NCI-H510A treated with DMSO at 0.1 percent for 48 hours (cell line): ENCODE measurements at places on chromosomes 3 and 15.

GRCh38 chr3:66154444-66154861 is 66.3 kb upstream of the SLC25A26 start:
- DNase-seq = no peak

DNA sequence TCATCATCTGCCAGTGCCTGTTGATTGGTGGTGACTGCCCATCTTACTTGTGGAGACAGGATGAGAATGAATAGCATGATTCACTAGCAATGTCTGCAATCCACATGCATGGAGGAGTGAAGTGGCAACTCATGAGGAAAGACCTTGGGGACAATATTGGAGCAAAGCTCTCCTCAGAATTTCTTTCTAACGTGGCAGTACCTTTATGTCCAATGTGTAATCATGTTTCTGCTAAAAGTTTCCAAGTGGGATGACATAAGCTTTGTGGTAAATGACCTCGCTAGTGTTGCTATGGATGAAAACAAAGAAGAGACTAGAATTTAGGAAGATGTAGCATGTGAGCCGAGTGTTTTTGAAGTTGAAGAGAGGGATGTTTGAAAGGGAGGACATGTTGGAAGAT is 117.8 kb downstream of the CPNE4 start:
- DNase-seq = no peak

DNA sequence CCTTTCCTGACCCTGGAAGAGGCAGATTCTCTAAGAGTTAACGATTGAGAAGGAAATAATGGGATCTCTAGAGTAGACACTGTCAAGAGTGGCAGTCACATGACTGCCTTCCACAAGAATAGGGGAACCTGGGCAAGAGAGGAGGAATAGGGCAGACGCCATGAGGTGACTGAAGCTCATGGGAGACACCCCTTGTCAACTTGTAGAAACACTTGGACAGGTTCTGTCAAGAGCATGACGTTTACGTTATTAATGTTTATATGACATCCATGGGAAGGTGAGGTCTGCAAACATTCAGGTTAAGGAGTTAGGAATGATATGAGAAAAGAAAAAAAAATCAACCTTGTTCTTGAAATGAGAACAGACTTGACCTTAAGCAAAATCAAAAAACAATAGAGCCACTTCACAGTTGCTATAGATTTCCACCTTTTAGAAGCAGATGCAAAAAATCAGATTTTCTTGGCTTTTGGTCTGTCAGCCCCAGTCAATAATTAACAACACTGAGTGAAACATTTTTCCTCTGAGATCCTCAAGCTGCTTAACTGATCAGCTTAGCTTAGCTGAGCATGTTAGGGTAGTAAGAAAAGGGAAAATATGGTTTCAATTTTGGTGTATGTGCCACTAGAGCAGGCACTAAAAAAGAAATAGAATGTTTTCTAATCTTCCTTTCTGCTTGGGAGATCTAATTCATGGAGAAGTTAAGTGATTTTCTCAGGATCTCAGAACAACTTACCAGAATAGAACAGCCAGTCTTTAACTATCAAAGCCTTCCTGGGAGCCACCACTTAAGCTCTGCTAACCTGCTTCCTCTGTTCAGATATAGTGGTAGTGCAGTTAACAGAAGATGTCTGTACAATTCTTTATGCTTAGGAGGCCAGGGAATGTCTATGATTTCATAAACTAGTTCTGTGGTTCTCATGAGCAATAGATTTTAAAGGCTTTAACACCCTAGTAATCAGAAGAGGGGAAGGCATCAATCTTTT is 116.9 kb downstream of the B3GALNT1 start:
- DNase-seq = no peak

DNA sequence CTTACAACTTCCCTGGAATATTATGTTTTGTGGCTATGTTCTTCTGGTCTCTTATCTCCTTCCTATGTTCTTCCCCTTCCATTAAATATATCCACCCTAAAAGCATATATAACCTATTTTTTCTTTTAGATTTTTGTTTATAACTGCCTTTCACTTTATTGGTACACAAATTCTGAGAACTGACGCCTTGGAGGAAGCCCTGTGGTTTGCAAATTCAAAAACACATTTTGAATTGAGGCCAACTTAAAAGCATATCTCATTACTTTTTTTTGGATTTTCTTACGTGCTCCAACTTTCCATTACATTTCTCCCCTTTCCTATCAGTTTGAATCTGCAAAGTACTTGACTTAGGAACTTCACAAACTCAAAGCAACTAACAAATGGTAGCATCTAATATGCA is 15.3 kb upstream of the COLQ start:
- no peak for DNase-seq

DNA sequence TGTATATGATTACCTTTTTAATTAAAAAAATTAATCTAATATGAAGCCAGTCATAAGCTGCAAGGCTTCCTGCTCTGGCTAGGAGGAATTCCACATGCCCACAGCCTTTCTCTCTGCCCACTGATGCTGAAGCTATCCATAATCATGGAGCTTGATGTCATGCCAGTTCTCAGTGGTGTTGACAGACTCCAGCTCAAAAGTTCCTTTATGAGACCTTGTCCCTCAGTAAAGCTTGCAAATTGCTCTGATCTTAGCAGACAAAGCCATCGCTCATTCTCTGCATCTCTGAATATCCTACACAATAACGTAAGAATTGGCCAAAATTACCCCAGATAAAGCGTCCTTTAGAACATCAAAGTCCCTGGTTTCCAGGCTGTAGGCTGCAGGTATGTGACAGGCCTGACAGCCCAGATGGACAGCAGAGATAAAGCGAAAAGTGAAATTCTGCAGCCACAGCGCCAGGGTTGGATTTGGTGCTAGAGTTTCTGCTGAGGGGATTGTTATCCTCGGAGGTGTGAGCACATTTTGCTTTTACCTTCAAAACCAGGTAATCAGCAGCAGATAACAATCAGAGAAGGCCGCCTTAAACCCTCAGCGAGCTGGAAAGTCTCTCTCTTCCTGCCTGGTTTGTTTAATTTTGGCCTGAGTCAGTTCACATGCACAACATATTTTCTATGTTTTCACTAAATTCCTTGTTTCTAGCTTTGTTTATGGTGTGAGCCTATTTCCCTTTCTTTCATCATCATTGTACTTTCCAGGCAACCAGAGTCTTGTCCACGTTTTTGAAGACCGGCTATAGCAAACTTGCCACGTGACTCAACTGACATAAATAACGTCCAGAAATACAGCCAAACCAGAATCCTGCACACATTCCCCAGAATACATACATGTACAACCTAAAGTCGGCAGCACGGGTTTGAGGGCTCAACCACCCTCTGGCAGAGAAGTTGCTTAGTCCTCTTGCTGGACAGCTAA is 36.6 kb upstream of the ALDH1A3 start:
- DNase-seq = no peak

- no peak for DNase-seq
These were observed 18.8 kb upstream of the JMJD7 start for GRCh38 chr15:41809121-41809520.

- no peak for DNase-seq
These were observed 2.7 kb downstream of the FBN1 start for GRCh38 chr15:48642795-48643194.

DNA sequence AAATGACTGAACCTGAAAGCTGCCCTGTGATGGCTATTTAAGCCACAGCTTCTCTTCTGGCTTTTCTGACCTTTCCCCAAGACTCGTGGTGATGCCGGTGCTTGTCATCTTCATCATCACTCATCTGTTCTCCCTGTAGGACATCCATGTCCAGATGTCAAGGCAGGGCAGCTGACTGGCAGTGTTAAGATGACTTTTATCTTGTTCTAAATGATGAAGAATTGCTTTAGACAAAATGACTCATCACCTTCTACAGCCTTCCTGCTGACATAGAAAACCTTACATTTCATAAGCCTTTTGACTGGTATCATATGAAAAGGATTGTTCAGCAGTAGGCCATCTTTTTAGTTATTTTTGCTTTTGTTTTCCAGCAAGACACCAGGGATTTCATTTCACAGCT is 67.0 kb upstream of the GPR149 start:
- DNase-seq = no peak

DNA sequence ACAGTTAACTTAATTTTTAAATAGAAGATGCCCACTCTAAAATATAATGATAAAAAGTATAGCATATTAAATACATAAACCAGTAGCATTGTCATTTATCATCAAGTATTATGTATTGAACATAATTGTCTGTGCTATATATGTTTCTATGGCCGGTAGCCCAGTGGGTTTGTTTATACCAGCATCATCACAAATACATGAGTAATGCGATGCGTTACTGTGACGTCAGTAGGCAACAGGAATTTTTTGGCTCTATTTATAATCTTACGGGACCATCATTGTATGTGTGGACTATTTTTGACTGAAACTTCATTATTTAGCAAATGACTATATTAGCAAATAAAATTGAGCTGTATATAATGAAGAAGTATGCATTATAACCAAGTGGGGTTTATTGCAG is 82.1 kb downstream of the FLNB start:
- DNase-seq = no peak

GRCh38 chr3:41338276-41338675 is 139.0 kb downstream of the CTNNB1 start:
- no peak for DNase-seq

- DNase-seq = peak; percentile 48
These were observed 201.6 kb downstream of the KCNAB1 start for GRCh38 chr3:156321945-156322344.

DNA sequence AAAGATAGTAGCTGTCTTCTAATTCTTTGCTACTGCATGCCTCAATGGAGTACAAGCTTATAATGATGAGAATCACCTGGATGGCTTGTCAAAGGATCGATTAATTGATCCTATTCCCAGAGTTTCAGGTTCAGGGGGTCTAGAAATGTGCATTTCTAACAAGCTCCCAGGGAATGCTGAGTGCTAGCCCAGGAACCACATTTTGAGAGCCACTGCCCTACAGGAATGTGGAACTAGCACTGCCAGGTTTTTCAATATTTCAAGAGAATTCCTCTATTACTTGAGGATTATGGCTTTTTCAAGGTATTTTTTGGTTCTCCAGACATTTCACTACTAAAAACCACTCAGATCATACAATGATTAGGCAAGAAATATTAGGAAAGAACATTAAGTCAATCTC is 52.7 kb downstream of the RARB start:
- DNase-seq = no peak

DNA sequence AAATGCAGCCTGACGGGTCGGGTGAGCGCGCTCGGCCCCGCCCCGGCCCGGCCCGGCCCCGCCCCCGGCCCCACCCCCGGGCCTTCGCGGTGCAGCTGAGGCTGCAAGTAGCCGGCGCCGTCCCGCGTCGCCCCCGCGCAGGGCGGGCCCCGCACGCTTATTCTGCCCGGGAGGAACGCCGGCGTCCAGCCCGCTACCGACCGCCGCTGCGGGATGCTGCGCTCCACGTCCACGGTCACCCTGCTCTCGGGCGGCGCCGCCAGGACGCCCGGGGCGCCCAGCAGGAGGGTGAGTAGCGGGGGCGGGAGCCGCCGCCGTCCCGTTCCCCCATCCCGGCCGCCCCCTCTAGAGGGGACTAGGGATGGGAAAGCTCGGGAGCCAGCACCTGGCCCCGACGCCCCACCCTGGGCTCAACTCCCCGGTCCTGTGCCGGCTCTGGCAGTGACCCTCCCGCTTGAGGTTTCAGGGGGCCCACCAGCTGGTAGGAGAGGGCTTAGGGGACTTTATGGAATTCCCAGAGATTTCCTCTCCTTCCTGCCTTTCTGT is at the start of gene MYZAP:
Gene MYZAP, plus strand, starts transcription at position 83 of the 546 bp plus-strand sequence. Its CDS starts 131 bp downstream, at position 214.
- DNase-seq = no peak

DNA sequence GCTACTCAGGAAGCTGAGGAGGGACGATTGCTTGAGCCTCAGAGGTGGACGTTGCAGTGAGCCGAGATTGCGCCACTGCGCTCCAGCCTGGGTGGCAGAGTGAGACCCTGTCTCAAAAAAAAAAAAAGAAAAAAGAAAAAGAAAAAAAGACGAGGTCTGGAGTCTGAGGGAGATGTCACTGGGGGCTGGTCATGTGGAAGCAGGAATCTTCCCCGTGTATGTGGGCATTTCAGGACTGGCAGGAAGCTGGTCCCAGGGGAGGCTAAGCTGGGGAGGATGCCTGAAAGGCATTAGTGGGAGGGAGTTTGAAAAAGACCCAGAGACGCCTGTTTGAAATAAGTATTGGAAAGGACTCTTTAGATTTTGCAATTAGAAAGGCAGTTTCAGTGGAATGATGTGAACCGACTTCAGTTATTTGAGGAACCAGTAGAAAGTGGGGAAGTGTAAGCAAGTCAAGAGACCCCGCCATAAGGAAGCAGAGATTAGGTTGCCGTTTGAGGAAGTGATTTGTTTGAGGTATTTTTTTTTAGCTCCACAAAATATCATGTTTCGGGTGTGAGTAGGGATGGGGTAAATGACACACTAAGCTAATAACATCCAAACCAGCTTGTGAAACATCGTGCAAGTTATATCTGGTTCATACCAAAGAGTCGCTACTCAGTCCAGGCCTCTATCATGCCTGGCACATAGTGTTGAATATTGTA is 55.5 kb downstream of the ST6GAL1 start:
- DNase-seq = no peak

DNA sequence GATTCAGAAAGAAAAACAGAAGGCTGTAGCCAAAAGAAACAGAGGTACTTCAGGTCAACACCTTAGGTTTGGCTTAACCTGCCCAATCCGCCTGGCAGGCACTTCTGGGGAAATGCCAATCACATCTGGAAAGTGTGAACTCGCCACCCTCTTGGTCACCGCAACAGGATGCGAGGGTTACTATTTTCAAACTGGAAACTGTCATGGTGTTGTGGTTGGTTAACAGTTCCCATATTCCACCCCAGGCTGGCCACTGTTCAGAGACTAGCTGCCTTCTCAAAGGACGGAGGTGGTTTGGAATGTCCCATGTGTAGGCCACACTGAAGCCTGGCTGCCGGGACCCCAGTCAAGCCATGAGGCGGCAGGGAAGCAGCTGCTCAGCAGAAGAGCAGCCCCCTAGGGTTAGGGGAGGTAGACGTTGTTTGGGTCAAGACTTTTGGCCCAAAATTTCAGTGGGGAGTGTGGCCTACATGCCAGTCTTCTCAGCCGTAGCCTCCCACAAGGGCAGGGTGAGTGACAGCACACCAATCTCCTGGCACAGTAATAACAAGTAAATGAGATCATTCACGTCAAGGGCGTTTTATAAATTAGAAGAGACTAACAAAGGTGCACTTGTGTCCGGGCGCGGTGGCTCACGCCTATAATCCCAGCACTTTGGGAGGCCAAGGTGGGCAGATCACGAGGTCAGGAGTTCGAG is 54.6 kb downstream of the UMPS start:
- no peak for DNase-seq

DNA sequence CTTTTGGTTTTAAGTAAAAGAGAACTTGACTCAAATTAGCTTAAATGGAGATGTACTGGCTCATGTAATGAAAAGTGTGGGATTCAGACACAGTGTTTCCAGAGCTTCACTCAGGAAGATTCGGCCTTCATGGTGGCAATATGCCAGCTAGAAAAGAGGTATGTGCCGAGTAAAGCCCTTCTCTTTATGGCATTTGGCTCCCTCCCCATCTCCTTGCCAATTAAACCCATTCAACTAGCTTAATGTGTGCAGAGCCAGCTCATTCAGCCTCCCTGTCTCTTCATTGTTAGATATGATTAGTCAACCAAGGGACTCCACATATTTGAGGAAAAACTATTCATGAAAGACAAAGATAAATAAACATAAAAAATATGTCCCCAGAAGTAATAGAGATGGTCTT is 15.0 kb upstream of the TRANK1 start:
- DNase-seq = no peak

GRCh38 chr3:176789947-176790346 is 407.3 kb downstream of the TBL1XR1 start:
- no peak for DNase-seq
